Glutamatergic neuron (in vitro differentiated cells): ENCODE measurements at places on chromosomes 3 and 15.

DNA sequence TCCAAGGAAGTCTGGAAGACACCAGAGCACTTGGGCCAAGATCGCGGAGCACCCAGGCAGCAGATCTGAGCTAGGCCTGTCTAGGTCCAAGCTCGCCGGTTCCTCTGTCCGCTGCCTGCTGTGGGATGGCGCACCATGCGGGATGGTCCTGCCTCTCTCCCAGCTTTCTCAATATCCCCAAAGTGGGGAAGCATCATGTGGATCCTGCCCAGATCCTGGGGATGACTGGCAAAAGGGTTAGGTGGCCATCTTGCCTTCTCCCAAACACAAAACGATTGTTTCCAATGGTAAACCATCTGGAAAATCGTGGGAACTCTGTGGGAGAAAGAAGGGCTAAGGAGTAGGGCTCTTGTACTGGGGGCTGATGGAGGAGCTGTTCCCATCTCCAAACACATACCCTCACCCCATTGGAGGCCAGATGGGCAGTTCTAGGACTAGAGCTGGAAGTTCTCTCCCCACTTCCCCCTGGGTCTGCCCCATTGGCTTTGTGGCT is 8.9 kb downstream of the PRKCD start:
- no peak for DNase-seq

DNA sequence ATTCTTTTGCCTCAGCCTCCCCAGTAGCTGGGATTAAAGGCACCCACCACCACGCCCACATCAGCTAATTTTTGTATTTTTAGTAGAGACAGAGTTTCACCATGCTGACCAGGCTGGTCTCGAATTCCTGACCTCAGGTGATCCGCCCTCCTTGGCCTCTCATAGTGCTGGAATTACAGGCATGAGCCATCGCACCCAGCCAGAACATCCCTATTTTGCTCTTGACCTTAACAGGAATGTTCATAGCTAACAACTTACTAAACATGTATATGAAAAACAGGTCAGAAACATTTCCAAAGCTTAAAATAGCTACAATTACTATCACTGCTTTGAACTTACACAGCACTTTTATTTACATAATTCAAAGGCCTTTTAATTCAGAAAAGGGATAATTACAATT is 33.7 kb downstream of the UQCC5 start:
- no peak for DNase-seq

DNA sequence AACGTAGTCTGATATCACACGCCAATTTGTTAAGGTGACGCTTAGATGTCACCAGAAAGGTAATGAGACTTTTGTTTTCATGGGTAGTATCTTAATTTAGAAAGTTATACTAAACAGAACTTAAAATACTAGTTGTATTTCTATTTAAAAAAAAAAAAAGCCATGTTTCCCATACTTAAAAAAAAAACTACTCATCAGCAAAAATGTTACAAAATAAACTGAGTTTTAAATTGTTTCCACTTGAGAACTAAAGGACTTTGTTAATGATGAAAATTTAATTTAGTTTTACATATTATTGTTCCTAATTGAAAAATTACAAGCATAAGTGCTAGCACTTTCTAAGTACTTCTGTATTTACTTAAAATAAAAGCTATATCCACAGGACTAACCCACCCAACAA is 300.8 kb upstream of the ATP11B start:
- no peak for DNase-seq

DNA sequence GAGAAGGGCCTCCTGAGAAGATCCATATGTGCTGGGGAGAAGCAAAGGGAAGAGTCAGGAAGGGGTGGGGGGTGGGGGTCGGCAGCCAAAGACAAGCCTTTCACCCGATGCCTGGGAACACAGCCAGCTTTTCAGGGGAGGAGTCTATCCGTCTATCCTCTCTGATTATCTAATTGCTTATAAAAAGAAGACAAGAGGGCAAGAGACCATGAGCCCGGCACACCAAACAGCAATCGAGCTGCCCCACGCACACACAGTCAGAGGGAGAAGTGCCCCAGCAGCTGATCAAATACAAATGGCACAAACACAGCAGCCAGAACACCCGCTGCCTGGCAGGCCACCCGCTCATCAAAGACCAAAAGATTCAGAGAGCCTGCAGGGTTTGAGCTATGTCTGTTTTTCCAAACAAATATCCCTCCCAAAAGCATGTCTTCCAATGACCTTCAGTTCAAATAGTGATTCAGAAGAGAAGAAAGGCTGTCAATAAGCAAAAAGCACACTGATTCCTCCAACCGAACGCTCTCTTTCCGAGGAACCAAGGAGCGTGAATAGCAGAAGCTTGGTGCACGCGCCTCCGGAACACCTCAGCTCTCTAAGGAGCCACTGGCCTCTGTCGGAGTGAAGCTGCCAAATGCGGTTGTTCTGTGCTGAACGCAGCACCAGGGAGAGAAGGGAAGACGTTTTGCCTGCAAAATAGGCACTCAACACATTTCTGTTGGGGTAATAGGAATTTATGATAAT is 419.2 kb downstream of the OCA2 start:
- no peak for DNase-seq

- no peak for DNase-seq
Measured at GRCh38 chr3:99579965-99580364, 58.4 kb upstream of the COL8A1 start.

- DNase-seq = peak; percentile 87
Measured at GRCh38 chr3:197520311-197521276, 35.2 kb downstream of the BDH1 start.

- no peak for DNase-seq
Measured at GRCh38 chr3:134274571-134274970, 23.9 kb upstream of the RYK start.

GRCh38 chr3:57179580-57180410 is 14.6 kb upstream of the IL17RD start:
- DNase-seq = no peak

DNA sequence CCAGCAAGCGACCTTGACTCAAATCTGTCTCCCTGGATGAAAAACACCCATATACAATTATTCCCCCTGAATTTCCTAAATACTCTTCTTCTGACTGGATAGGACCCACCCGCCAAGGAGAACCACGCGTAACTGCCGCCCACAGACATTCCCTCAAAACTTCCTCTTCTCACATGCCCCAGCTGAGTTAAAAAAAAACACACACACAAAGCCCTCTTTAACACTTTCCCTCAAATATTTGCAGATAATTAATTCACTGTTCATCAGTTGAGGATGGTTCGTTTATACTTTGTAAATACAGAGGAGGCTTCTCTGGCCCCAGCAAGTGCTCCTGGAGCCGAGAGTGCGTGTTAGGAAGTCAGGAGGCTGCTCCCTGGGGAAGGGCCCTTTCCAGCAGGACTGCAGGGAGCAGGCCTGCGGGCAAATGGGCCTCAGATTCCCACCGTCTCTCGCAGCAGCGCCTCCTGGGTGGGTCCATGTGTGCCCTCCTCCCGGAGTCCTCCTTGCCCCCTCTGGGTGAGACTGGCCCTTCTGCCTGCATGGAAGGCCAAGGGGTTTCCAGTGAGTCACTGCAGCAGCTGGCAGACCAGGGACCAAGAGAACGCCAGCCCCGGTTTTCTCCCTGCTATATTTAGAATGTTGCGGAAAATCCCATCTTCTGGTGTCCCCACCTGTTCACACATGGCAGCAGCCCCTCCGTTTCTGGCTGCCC is 46.8 kb downstream of the MGLL start:
- peak; percentile 76 for DNase-seq

GRCh38 chr3:146449613-146450012 is 19.7 kb downstream of the PLSCR2 start:
- no peak for DNase-seq

DNA sequence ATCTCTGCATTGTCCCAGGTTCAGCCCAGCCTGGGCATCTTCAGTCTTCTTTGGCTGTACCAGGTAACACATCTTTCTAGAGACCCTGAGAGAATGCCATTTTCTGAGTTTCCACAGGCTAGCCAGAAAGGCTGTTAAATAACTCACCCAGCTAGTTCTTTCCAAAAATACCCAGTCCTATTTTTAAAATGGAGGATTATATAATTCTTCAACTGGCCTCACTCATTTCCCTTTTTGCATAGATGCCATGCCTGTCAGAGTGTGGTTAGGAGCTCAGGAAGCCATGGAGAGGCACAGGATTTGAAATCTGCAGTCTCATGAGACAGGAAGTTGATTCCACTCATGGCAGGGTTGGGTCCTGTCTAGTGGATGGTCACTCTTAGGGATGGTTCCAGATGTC is 39.8 kb downstream of the CEMIP start:
- no peak for DNase-seq

- no peak for DNase-seq
Measured at GRCh38 chr3:123341871-123342630, 106.8 kb downstream of the ADCY5 start.

DNA sequence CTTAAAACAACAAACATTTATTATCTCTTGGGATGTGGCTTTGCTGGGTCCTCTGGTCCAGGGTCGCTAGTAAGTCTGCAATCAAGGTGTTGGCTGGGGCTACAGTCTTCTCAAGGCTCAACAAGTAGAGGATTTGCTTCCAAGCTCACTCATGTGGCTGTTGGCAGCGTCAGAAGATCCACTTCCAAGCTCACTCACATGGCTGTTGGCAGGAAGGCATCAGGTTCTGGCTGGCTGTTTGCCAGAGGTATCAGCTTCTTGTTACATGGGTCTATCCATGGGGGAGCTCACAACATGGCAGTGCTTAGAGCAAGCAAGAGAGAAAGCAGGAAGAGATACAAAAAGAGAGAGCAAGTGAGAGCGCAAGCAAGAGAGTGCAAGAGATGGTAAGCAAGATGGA is 15.0 kb upstream of the BNC1 start:
- no peak for DNase-seq

- no peak for DNase-seq
Measured at GRCh38 chr3:65734792-65735191, 303.9 kb downstream of the MAGI1 start.

DNA sequence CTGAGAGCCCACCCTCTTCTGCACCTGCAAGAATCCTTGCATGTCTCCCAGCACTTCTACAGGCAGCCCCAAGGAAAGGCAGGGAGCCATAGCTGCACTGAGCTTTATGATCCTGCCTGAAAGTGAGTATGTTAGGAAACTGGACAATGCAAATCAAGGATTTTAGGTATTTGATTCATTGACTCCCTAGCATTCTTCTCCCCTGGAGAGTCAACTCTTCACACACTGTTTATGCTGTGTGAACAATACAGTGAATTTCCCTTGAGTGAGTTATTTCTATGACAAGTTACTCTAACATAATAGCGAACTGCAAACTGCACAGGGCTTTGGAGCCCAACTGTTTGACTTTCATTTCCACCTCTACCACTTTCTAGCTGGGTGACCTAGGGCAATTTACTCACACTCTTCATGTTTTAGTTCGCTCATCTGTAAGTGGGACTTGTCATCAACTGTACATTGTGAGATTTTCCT is 96.0 kb upstream of the PHLDB2 start:
- DNase-seq = no peak

GRCh38 chr15:77627067-77627466 is 5.6 kb downstream of the LINGO1 start:
- DNase-seq = no peak

- DNase-seq = peak; percentile 85
Measured at GRCh38 chr15:25437777-25438600, 835 bp downstream of the UBE3A start.

- no peak for DNase-seq
Measured at GRCh38 chr3:181076558-181076957, 87.0 kb upstream of the DNAJC19 start.

DNA sequence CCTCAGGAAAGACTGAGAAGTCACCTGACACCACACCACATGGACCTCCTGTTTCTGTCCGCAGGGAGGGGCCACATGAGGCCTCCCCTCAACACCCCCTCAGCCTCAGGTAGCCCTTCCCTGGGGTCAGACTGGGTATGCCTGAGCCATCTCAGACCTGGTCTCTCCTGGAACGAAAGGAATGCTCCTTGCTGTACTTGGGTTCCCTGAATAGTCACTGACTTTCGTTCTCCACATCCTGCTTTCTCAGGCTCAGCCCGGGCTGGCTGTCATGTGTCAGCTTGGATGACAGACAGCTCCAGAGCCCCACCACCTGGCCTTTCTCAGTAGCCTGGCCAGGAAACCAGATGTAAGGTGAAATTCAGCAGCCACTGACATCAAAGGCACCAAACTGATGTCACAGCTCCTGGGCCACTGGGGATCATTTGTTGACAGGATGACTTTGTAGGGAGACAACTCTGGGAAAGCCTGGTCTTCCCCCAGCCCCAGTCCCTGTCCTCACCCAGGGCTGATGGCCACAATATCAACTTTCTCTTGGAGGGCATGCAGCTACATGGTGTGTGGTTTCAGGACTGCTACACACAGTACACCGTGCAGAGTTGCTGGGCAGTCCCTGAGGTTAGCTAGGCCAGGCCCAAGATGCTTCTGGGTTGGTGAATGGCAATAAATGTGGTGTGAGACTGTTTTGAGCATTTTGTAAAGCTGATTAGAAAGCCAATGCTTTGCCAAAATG is 141.4 kb upstream of the MRPS22 start:
- peak; percentile 45 for DNase-seq

DNA sequence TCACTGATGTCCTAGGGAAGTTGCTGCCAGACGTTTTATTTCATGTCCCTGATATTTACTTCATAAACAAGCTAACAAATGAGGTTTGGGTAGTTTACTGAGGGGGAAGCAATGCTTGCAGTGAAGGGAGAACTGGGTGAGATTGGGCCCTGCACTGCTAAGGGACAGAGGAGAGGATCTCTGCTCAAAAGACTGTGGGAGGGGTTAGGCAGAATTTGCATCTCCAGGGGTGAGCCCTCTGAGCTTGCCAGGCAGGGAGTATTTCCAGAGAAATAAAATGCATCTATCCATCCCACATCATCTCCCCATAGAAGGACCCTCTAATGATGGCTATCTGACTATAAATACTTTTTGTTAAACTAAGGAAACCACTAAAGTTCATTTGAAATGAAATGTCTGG is 215.6 kb downstream of the CBLB start:
- DNase-seq = no peak

DNA sequence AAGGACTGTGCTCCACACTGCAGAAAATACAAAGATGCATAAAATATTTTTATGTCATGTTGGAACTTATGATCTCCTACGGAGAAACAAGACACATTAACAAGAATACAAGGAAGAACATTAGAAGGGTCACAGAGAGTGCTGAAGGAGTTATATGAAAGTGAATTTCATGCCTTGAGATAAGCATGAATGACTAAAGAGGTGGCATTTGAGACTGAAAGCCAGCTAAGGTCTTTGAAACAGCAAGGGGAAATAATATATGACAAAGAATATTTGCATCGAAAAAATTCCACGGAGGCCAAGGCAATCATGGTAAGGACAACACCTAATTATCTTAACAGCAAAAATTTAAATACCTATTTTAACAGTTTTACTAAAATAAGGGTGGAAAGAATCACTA is 12.5 kb downstream of the GSK3B start:
- DNase-seq = no peak
